ENCODE measurements at places on chromosomes 2 and 18.

DNA sequence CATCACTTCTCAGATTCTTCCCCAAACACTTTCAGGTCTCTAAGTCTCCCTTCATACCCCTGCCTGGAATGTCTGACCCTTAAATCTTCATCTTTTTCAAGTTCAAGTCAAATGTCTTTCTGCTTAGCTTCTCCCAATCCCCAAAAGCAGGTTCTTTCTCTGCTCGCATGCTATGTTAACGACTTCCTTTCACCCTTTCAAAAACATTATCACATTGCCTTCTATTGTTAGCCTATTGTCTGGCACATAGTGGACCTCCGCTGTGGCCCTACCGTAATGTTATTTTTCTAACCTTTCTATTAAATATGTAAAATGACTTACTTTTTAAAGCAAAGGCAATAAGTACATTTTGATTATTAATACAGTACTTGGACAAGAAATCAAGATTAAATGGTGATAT lies 2.2 kb downstream of the CDKL4 start:
- DNase-seq, result no peak

DNA sequence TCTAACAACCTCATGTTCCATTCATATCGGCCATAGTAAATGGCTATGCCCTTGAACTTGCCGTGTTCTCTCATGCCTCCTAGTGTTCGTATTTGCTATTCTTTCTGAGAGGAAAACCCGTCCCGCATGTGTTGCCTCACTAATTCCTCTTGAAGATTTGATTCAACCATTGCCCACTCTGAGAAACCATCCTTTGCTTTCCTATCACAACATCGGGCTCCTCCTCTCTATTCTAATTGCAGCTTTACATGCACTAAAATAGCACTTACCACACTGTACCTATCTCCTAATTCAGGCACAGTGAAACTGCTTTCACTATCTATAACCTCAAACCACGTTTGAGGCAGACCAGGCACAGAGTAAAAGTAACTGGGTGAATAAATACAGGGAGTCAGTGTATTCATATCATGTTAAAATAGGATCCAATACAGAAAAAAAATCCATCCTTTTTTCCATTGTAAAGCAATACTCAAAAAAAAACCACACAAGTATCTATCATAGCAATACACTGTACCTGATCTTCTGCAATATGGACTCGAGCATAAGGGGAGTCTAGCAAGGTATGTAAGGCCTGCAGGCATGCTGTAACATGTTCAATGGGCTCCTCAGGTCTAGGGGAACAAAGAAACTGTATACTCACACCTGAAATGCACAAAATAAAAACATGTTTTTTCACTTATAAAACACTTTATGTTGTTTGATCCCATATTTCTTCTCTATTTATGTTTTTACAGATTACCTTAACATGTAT lies 39.0 kb upstream of the STRN start:
- DNase-seq, result peak; percentile 5

DNA sequence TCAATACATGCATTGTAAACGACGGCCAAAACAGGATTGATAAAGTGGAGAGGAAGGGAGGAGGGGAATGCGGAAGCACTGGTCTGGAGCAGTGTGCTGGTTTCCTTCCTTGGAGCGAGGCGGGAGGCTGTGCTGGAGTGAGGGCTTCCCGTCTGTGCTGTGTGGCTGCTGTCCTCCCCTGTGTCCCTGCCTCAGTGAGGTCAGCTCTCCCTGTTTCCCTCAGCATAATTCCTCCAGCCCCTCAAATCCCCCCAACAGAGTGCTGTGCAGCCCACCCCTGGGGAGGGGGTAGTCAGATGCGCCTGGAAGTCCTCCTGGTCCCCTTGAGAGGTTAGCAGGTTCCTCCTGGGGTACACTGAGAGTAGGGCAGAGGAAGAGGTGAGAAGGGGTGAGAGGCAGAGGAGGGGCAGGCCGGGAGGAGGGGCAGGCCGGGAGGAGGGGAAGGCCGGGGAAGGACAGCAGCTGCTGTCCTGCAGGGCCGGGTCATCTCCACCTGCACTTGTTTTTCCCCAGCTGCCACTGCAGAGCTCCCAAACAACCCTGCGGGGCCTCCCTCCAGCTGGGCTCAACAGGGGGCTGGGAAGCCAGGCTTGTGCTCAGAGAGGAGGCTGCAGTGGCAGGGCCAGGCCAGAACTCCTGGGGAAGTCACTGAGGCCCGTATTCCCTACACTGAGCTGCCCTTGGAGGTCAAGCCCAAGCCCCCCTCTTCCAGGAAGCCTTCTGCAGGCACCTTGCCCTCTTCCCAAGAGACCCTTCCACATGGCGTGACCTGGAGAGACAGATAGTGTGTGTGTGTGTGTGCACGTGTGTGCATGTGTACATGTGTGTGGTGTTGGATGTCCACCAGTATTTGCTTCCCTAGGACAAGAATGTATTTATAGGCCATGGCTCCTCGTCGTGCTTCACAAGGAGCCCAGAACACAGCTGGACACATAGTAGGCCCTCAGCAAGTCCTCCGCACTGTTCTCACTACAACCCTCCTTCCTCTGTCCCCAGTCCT lies 13.2 kb upstream of the ATP6V1B1 start:
- no peak for DNase-seq

DNA sequence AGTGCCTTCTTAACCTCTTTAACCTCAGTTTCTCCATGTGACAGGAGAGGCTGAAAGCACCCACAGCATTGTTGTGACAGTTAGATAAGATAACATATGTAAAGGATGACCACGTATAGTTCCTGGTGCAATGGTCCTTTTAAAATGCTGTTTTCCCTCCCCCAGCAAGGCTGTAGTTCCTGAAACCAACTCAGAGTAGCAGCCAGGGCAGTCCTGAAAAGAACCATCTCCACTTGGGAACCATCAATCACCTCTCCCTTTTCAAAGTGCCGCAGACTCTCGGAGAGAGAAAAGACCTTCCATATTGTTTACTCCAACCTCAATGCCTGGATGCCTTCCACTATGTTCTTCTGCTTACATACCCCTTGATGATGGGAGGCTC lies 158.8 kb downstream of the DDX1 start:
- no peak for DNase-seq

DNA sequence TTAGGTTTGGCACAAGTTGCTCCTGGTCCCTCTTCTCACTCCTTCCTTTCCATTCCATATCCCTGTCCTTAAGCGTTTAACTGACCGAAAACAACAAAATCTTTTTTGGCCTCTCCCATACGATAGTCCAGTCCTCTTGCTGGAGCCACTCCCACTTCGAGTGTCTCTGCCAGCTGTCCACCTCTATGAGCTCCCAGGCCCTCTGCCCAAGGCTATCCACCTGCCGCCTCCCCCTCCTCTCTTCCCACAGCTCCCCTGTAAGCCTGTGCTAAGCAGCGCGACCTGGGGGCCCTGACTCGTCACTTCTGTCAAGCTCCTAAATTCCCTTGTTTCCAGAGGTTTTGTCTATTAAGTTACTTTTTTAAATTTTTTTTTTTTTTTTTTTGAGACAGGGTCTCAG lies 47.0 kb upstream of the FOSL2 start:
- no peak for DNase-seq

GRCh38 chr2:73187549-73187948 lies 14.8 kb upstream of the NOTO start:
- no peak for DNase-seq

DNA sequence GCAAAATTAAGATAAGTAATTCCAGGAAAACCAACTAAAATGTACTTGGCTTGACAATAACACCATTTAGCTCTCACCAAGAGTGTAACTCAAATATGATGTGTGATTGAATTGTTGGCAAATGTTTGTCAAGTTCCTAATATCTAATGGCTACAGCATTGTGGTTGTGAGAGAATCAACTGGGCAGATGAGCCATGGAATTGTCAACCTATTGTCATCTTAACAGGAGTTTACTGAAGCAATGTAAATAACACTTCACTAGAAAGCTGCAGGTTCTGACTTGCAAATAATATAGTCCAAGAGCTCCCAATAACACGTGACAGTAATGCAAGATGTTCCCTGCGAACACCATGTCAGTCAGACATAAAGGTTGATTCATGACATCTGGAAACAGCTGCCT lies 495.2 kb upstream of the MEIS1 start:
- DNase-seq, result no peak

GRCh38 chr2:72917877-72918553 lies 696 bp downstream of the EMX1 start:
- DNase-seq, result no peak

DNA sequence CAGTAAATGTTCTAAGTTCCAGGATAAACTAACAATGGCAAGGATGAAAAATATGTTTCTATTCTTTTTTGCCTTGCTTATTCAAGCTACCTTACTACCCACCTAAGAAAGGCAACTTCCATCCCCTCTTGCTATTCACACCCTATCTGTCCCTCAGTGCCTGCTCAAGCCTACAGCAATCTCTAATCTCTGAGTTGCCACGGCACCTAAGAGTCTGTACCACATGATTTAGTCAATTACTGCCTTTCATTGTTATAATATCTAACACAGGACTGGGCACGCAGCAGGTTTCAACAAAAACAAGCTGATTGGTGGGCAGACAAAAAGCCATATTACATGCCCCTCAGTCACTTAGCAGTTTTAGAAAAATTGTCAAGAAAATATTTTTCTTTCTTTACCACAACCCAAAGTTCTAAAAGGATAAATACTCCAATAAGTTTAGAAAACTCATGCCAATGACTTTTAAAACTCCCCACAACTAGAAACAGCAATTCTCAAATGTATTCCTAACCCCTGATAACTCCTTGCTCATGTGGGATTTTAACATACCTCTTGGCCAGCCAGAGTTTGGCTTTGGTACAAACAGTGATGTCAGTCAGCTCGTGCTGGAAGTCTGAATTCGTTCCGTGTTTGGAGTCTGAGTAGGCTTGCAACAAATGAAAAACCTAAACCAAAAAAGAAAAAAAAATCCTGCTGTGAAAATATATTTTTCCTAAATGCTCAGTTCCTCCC lies 117.3 kb upstream of the ZFP36L2 start:
- DNase-seq, result no peak

DNA sequence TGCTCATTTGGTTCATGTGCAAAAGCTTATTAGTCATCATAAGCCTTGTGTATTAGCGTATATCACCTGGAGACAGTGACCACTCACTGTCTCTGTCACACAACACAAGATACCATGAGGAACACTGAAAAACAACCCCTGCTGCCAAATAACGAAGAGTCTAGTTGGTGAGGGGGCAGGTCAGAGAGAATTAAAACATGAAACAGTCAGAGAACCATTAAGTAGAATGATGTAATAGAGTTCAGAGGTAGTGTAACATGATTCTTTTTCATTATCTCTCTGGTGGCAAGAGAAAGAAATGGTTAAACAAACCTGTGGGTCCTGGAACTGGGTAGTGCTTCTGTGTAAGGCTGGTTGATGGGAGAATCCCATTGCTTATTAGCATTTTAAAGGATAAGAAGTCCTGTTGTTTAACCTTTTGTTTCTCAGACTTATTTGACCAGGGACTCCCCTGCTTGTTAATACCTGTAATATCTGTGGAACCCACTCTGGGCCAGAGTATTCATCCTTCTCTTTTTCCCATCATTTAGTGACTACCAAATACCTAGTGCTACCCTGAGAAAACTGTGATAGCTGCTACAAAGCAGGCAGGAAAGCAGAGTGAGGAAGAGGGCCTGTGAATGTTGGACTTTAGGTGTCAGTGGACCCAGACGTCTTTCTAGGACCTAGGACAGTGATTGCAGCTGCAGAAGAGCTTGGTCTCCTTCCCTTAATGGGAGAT lies 38.0 kb downstream of the PTRHD1 start:
- no peak for DNase-seq

DNA sequence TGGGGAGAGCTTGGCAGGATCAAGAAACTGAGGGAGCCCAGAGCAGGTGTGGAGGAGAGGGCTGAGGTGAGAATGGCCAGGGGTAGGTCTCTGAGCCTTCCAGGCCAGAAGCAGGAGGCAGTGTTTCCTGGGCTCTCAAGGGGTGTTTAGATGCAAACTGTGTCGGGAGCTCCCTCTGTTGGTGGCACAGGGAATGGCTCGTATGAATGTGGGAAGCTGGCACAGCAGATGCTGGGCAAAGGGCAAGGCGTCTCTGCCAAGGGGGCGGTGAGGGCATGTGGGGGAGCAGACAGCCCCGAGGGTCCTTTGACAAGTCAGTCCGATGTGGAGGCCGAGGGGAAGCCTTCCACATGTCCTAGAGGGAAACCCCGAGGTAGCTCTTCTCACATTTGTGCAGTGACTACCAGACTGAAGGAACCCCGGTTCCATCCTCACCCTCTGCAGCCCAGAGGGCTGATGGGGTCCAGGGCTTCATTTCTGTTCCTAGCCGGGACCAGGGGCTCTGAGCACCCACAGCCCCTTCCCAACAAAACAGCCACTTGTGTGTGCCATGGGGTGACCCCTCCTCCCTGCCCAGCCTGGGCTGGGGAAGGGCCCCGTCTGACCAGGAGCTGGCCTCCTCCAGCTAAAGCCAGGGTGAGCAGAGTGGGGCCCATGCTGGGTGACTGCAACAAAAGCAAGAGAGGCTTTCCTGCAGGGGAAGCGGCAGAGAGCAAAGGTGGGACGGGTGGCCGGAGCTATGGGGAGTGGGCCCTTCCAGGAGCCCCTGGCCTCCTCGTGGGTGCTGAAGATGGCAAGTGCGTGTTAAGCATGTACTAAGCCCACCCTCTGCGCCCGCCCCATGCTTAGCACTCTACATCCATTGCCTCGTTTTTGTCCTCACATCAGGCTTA lies 103.4 kb downstream of the SEPTIN10 start:
- no peak for DNase-seq

DNA sequence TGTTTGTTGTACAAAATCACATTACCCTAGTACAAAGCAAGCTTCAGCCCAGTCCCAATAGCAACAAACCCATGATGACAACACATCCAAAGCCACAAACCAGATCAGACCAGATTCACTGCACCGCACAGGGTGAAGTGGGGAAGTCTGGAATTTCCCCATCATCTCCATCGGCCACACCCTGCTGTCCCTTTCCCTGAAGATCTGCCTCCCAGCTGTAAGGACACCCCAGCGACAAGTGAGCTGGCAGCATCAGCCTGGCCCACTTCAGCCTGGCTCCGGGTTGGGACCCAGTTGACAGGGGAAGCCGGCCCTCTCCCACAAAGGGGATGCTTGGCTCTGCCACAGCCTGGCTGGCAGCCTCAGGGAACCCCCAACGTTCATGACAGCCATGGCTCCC lies 207.6 kb downstream of the MGAT5 start:
- DNase-seq, result no peak

- DNase-seq, result no peak
These were observed 48.1 kb downstream of the KCNE4 start for GRCh38 chr2:223100061-223100511.

DNA sequence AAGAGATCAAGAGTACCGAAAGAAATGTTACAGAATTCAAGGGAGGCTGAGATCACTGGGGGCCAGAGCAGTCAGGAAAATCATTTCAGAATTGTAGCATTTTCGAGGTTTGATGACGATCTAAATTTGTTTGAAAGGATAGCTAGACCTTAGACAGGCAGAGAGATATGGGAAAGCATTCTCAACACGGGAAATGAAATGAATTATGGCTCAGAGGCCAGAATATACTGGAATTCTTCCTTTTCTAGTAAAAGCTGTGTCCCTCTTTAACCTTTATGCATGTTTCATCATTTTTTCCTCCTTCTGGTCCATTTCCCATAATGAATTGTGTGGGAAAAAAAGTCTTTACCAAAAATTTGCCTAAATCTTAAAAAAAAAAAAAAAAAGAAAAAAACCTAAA lies 78.8 kb downstream of the NABP1 start:
- DNase-seq, result no peak

- DNase-seq, result no peak
These were observed 112.1 kb upstream of the SIX2 start for GRCh38 chr2:45121236-45121927.

- no peak for DNase-seq
These were observed 545.0 kb upstream of the PIK3C3 start for GRCh38 chr18:41410006-41410405.

- no peak for DNase-seq
These were observed 852.4 kb upstream of the ACVR2A start for GRCh38 chr2:146992466-146992865.

GRCh38 chr2:207847807-207848544 lies 78.3 kb upstream of the FZD5 start:
- peak; percentile 92 for DNase-seq
